ENCODE measurements at places on chromosomes 1 and 21.

- DNase-seq, result no peak
Observed at GRCh38 chr1:245014247-245015029, 140.3 kb upstream of the KIF26B start.

GRCh38 chr21:15752763-15753407 is 23.1 kb downstream of the USP25 start:
- DNase-seq, result no peak

GRCh38 chr1:15816674-15817073 is 9.2 kb upstream of the UQCRHL start:
- DNase-seq, result no peak

GRCh38 chr1:175168782-175169181 is 23.8 kb downstream of the KIAA0040 start:
- DNase-seq, result no peak

DNA sequence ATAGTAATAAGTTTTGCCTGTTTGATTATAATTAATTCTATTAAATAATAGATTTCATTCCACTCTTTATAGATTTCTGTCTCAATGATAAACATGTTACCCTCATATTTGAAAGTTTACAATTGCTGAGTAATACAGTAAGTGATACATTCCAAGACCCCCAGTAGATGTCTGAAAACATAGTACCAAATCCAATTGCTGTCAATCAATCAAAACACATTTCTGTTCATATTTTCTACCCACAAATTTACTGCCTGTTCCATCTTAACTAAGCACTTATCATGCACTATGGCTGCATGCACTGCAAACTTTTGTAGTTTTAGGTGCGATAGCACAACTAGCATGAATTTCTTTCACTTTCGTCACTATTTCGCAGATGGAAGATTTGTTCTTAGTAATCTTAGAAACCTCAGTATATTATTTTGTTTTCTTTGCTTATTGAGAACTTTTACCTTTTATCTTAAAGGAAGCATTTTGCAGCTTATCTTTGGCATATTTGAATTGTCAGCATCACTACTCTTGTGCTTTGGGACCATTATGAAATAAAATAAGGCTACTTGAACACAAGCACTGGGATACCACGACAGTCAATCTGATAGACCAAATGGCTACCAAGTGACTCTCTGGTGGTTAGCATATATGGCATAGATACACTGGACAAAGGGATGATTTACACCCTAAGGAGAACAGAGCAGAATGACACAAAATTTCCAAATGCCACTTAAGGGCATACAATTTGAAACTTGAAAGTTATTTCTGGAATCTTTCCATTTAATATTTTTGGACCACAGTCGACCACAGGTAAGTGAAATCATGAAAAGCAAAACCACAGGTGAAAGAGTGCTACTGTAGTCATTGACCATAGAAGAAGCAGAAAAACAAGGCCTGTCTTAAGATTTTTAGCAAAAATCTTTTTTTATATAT is 67.6 kb downstream of the RGS13 start:
- DNase-seq, result no peak

GRCh38 chr1:61287734-61288133 is 205.4 kb downstream of the NFIA start:
- DNase-seq, result peak; percentile 83

DNA sequence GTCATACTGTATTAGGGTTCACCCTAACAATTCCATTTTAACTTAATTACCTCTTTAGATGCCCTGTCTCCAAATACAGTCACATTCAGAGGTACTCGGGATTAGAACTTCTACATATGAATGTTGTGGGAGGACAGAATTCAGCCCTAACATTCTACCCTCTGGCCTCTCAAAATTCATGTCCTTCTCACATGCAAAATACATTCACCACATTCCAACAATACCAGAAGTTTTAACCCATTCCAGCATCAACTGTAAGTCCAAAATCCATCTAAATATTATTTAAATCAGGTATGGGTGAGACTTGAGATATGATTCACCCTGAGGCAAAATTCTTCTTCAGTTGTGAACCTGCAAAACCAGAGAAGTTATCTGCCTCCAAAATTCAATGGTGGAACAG is 14.5 kb downstream of the LY9 start:
- DNase-seq, result no peak

GRCh38 chr1:212259693-212260480 is 25.3 kb upstream of the PPP2R5A start:
- no peak for DNase-seq

DNA sequence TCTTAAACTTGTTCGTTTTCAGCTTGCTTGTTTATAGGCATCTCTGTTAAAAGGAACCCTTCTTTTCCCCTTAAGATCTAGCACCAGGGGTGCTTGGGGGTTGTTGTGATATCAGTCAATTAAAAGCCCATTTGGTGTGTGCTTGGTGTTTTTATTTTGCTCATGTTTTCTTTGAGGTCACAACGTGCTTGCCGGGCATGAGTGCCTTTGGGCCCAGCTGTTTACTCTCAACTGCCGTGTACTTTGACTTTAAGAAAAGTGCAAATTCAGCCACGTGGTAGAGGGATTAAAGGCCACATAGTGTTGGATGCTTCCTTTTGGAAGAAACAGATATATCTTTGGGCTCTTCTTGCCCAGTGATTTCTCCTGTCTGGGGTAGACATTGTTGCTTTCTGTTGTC is 10.5 kb downstream of the ARID1A start:
- no peak for DNase-seq

GRCh38 chr1:221923929-221924598 is 182.2 kb upstream of the DUSP10 start:
- DNase-seq, result no peak

DNA sequence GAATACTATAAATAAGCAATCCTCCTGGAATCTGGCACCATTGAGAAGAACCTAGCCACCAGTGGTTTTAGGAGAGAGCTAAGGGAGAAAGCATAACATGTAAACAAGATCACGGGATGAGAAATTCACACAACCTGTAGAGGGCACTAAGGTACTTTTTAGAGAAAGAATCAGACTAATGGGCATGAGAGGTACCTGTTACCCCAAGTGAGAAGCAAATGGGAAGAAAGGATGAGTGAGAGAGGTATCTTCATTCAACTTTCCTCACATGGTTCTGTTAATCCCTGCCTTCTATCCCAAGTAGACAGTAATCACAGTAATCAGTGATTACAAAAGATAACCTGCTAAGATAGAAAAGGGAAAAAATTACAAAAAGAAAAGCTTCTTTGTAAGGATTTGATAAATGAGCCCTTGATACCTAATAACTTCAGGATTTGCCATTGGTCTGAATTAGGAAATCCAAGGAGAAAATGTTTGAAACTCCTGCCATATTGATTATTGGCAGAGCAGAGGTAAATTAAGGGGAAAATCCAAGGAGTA is 251.1 kb upstream of the ADGRL2 start:
- no peak for DNase-seq

DNA sequence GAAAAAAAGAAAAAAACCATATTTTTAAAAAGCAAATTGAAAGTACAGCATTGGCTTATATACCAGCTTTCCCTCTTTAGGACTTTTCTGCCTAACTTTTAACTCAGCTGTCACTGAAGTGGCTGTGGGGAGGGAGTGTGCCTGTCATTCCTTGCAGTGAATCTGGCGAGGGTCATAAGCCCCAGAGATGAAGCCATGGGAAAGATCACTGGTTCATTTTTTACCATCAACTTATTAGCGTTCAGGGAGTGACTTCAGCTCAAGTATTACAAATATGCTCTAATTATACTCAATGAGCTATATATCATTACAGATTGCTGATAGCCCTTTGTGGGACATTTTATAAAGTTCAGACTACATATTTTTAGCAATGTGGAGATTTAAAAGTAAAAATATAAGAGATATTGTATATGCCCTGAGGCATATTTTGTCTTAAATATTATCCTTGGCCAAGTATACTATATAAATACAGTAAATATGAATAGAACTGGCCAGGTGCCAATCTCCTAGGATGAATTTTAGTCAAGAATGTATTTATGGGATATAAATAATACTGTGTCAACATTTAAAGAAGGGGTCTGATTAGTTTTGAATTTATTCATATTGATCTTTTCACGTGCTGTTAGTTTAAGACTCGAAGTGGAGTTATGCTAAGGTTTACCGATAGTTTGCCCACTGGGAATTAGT is 4.4 kb downstream of the TGFB2 start:
- no peak for DNase-seq

Measured in retinal pigment epithelial cell (primary cell).